ENCODE measurements at places on chromosomes 7 and 10.

GRCh38 chr10:16991011-16991410, 138.6 kb downstream of the CUBN start:
- no peak for DNase-seq

- DNase-seq = no peak
Measured at GRCh38 chr10:58651040-58651439, 138.4 kb downstream of the BICC1 start.

DNA sequence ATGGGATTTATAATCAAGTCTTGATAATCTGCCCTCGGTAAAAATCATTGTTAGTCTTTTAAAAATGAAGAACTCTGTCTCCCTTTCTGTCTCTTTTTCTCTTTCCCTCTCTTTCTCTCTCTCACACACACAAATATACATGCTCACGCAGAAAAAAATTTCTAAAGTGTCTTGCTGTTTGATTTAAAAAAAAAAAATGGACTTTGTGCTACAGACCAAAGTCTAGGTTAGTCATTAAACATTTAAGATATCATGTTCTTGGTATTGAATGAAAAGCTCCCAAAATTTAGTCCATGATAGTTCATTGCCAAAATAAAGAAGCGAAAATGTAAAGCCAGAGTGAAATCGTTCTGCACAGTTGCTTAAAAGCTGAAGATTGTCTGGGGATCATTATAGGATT, 665.8 kb downstream of the SORCS1 start:
- no peak for DNase-seq

DNA sequence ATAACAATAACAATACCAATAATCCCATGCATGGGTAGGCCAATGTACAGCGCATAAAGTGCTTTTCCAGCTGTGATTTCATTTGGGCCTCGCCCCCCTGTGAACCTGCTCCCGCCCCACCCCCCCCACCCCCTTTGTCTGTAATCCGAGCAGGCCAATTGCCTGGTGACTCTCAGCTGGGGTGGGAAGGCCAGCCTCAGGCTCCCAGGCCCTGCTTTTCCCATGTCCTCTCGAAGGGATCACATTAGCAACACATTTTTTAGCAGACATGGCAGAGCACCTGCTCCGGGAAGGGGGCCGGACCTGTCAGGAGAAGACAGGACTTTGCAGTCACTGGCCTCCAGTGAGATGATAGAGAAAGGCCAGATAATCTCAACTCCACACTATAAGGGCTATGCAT, 439.3 kb downstream of the RPS24 start:
- no peak for DNase-seq

DNA sequence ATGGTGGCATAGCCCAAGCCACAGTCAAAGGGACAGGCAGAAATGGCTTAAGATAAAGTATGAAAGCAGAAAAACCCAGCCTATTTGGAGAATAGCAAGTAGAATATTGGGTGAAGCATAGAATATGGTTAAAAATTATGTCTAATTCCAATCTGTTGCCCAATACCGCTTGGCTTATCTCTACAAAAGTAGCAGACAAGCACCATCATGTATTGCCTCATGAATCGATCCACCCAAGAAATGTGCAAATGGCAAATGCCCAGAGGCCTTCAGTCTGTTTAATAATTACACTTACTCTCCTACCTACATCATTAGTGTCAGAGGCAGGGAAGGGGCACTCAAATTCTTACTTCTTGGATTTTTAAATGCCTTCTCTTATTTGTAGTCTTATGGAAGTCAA, 130.9 kb upstream of the ADAM12 start:
- no peak for DNase-seq

- DNase-seq = no peak
Measured at GRCh38 chr7:1611708-1612241, 41.9 kb upstream of the PSMG3 start.

GRCh38 chr7:28419716-28420115, 7.4 kb downstream of the CREB5 start:
- DNase-seq = no peak

DNA sequence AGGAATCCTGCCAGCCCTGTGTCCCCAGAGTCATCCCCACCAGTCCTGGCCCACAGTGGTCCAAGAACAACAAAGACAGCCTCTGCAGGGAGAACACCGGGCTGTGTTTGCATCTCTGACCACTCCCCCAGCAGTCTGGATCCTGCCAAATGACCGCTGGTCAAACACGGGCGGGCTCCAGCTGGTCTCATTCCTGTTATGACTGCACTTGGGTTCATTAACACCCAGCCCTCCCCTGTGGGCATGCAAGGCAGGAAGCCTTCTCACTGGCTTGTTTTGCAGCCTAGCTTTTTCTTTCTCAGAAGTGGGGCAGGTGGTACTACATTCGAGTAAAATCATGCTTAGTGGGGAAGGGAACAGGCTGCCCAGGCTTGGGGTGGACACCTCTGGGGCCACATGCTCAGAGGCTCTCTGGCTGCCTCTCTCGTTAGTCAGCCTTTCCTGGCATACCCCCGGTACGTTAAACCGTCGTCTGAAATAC, 190.0 kb downstream of the PLXNA4 start:
- DNase-seq = no peak

GRCh38 chr10:87973635-87974034, 110.2 kb downstream of the PTEN start:
- DNase-seq = no peak

- DNase-seq = no peak
Measured at GRCh38 chr10:43258211-43258561, 8.7 kb downstream of the RASGEF1A start.

- DNase-seq = no peak
Measured at GRCh38 chr10:18260310-18260922, 120.2 kb downstream of the CACNB2 start.

DNA sequence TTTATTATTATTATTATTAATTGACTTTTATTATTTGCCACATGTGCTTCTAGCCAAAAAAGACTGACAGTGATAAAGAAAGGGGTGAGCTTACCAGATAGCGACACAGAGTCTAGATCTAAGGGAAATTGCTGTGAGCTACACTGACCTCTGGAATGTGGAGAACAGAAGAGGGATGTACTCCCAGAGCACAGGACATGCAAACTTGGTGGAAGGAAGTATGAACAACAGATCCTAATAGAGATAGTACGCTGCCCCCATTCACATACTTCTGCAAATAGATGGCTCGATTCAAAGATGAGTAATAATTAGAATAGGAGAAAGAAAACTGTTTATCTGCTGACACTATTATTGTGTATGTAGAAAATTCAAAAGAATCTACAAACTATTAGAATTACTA, 109.3 kb upstream of the HPS1 start:
- DNase-seq = no peak

DNA sequence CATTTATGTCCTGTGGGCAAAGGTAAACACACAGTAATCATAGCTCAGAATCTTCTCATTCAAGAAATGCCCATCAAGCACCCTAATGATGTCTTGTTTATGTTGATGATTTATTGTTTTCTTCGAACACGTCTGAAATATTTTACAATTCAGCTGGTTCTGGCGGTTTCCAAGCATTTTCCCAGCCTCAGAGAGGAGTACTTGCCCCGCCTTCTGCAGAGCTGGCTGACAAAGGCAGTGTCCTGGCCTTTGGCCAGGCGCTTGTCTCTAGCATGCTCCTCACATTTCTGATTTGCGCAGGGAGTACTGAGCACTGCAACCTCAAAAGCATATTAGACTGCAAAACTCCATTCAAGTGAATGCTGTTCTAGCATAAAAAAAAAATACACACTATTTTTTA, 314.2 kb upstream of the GNAI1 start:
- no peak for DNase-seq

DNA sequence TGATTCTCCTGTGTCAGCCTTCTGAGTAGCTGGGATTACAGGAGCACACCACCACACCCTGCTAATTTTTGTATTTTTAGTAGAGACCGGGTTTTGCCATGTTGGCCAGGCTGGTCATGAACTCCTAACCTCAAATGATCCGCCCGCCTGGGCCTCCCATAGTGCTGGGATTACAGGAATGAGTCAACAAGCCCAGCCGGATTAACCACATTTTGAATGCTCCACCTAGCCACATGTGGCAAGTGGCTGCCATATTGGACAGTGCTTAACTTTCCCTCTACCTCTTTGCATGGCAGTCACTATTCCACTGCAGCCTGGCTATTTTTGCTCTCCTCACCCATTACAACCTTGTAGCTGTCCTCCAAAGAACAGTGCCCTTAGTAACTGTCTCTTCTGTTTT, 160.1 kb downstream of the GATA3 start:
- DNase-seq = no peak
